ENCODE measurements at places on chromosomes 6 and 20.

GRCh38 chr6:155408981-155409380, 46.7 kb downstream of the NOX3 start:
- DNase-seq: no peak

DNA sequence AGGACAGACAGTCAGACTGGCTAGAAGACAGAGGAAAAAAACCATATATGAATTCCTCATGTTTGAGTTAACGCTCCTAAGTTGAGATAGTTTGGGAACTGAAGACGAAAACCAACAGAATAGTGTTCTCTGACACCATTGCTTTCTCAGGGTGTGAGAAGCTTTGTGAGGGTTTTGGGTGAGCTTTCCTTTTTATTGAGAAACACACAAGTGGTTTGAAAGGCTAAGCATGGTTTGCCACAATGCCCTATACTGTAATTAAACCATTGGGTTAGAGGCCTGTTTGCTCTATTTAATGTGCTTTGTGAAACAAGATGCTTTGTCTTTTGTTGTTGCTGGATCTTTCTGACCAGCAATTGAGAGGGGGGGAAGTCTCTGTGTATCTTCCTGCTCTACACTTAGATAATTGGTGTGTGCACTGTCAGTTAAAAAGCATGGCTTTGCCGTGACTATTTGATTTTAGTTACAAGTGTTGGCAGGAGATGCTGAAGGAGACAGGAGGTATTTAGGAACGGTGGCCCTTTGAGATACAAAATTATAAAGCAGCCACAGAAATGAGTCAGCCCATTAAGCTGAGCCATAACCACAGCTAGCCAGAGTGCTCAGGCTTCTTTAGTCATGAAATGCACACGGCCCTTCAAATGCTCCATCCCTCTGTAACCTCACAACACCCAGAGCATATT, 273.0 kb upstream of the PREP start:
- no peak for DNase-seq

DNA sequence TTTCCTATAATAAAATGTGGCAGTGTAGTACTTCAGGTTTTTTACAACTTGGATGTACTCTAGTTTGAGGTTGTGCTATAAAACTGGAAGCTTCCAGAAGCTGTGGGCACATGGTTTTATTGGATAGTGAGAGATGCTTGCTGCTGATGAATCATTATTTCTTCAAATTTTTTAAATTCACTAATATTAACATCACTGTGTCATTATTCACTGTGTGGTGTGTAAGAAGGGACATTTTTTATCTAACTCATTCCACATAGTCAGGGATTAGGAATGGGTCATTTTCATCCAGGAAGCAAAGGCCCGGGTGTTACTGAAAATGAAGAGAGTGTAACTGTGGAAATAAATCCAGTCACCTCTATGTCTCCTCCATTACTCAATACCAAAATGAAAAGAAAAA, 421.0 kb downstream of the TENT5A start:
- no peak for DNase-seq

GRCh38 chr6:105862936-105863607, 223.1 kb upstream of the PRDM1 start:
- no peak for DNase-seq

Measured in left forelimb (tissue), 1 donor.